ENCODE measurements at places on chromosomes 1 and 21.

- peak; percentile 11 for DNase-seq
Measured at GRCh38 chr1:12666141-12666735, 22.4 kb downstream of the AADACL4 start.

GRCh38 chr1:165842023-165842670, 14.7 kb downstream of the UCK2 start:
- no peak for DNase-seq

DNA sequence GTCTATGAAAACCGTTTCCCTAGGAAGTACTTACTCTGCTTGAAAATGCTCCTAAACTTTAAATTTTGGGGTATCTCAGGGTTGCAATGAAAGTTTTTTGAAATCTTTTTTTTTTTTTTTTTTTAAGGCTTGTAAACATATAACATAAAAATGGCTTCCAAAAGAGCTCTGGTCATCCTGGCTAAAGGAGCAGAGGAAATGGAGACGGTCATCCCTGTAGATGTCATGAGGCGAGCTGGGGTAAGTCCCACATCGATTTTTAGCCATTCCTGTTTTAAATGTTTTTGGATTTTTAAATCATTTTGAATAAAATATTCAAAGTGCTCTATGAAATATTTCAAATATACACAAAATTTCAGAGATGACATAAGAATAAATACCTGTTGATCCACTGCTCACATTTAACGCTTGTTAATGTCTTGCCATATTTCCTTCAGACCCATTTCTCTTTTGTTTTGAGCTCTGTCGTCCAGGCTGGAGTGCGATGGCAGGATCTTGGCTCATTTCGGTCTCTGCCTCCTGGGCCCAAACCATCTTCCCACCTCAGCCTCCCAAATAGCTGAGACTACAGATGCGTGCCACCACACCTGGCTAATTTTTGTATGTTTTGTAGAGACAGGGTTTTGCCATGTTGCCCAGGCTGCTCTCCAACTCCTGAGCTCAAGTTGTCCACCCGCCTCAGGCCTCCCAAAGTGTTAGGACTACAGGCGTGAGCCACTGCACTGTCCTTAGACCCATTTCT, 1.3 kb downstream of the PARK7 start:
- DNase-seq, result no peak

DNA sequence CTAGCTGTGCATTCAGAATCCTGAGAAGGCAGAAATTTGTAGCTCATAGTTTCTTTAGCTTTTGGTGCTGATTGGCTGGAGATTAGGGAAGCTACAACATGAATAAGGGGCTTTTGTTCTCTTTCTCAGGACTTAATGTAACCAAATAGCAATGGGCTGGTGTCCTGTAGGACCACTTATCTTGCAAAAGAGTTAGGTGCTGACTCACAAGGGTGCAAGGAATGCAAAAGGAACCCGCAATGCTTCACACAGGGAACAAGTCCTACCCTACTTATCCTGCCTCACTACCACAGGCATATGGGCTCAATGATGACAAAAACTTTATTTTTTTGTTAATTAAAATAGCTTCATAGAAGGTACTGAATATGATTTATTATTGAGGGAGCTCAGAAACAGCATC, 541.5 kb downstream of the AMY1C start:
- DNase-seq, result no peak

GRCh38 chr1:16093611-16094010, 20.2 kb upstream of the FAM131C start:
- no peak for DNase-seq

- DNase-seq, result no peak
Measured at GRCh38 chr1:203649551-203649998, 22.9 kb downstream of the ATP2B4 start.

DNA sequence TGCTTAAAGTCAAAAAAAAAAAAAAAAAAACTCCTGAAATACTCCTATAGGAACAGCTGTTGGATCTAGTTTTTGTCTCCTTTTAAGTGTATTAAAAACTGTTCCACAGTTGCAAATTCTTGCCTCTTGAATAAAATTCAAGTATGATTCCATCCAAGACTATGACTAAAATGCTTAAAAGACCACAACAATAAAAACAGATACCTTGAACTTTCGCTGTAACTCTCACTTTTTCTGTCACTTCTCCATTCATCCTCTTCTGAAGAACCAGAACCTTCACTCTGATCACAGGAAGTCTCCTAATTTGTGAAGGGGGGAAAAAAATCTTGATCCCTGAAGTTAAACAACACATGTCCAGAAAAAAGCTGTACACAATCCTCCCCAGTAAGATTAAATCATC, 55.0 kb upstream of the PSMG1 start:
- DNase-seq, result peak; percentile 8

GRCh38 chr1:151711044-151711800, 5.4 kb downstream of the CELF3 start:
- DNase-seq, result no peak

DNA sequence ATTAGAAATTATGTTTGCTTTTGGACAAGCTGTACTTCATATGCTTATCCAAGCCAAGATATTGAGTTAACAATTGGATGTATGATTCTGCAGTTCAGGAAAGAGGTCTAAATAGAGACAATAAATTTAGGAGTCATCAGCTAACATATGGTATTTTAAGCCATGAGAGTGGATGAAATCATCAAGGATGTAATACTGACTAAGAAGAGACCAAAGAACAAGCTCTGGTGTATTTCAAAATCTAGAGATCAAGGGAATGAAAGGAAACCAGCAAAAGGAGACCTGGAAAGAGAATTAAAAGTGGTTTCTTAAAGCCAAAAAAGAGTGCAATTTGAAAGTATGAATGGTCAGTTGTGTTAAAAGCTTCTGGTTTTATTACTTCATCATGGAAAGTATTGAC, 183.6 kb upstream of the BEND5 start:
- no peak for DNase-seq

DNA sequence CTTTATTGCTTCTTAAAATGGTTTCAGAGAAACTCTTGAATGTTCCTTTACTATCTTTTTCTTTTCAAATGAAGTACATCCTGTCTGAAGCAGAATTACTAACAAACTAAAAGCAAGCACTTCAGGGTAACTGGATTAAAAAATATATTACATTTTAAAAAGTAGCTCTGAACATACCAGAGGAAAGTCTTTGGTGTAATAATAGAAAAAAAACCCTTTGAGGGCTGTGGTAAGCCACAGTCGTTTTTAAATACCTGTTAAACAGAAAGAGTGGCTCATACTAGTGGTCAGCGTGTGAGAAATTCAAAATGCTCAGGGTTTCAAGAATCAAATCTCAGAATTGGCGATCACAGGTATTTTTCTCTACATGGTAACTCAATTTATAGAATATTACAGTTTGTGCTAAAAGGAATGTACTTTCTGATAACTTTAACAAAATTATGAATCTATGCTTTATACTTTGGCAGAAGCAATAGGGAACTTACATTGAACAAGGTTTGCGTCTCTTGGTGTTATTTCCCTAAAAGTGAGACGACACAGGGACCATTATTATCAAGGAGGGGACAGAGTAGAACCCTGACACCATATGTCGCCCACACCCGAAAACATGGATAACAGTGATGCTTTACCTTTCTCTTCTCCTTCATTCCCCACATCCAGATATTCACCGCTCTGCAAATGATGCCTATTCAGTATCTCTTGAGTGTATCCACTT, 97.0 kb upstream of the DPH5 start:
- no peak for DNase-seq

DNA sequence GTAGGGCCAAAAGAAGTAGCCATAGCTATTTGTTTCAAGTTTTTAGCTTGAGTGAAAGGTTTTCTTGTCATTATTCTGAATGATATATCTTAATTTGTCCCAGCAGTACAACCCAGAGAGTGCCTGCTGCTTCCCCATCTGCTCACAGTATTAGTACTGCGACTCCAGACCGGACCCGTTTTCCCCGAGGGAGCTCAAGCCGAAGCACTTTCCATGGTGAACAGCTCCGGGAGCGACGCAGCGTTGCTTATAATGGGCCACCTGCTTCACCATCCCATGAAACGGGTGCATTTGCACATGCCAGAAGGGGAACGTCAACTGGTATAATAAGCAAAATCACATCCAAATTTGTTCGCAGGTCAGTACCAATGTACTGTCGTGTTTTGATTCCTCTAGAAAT, 37.2 kb upstream of the C1orf115 start:
- no peak for DNase-seq

- peak; percentile 60 for DNase-seq
Measured at GRCh38 chr1:208100906-208101305, 143.3 kb downstream of the PLXNA2 start.

- no peak for DNase-seq
Measured at GRCh38 chr1:45586769-45587168, 2.9 kb downstream of the NASP start.

DNA sequence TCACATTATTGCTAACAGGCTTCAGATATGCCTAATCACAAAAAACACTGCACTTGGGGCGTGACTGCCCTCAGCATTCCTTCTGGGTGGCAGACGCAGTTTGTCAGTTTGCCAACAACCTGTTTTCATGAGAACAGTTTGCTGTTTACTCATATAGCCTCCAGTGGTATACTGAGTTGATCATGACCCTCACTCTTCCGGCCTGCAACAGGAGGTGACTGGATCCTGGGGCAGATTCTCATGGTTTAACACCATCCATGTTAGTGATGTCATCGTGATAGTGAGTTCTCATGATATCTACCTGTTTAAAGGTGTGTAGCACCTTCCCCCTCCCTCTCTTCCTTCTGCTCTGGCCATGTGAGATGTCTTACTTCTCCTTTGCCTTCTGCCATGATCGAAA, 555.2 kb downstream of the PLPP3 start:
- DNase-seq, result no peak

- DNase-seq, result peak; percentile 81
Measured at GRCh38 chr1:228781161-228781808, 46.0 kb downstream of the RHOU start.

DNA sequence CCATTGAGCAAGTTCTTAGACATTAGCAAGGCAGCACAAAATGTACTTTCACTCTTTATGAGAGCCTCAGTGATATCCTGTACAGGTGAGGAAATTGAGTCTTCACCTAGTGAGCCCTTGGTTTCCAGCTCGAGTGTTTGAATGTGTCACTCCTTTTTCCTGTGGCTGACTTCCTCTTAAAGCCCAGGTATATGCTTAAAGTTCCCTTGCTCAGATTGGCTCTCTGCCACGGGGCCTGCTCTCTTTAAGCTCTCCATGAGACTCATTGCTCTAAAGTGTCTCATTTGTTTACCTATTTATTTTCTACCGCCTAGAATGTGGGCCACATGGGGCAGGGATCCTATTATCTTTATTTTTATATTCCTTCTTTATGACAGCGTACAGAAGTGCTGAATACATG, 324.9 kb downstream of the SIPA1L2 start:
- no peak for DNase-seq

- DNase-seq, result peak; percentile 44
Measured at GRCh38 chr1:145961425-145962156, 2.8 kb downstream of the ANKRD34A start.

- peak; percentile 66 for DNase-seq
Measured at GRCh38 chr1:156480411-156481192, 20.0 kb downstream of the MEF2D start.

GRCh38 chr1:77986810-77987209, 7.9 kb upstream of the FUBP1 start:
- no peak for DNase-seq

DNA sequence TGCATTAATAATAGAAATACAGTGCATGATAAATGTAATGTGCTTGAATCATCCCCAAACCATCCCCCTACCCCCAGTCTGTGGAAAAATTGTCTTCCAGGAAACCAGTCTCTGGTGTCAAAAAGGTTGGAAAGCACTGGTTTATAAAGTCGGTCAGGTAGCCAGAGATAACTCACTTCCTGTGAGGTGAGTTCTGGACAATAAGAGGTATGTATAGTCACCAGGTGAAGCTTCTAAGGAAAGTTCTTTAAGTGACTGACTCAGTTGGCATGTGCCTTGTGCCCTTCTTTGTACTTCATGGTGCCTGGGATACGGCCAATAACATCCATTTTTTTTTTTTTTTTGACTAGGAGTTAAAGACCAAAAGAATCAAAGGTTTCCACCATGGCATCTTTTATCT, 103.7 kb downstream of the GPATCH2 start:
- no peak for DNase-seq

DNA sequence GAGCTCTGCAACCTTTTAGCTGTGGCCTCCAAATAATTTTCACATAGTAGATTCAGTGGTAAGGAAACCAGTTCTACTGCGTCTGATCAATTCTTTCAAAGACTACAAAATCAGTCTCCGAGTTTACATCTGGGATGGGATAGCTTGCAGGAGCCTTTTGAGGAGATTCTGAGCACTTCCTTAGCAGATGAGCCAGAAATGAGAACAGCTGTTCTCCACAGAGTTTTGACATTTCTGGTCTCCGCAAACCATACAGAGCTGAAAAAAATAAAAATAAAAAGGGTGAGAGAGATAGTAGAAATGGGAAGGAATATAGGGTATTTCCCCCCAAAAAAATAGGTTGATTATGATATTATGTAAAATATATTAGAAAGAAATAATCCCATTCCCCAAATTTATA, 119.3 kb downstream of the LYPLAL1 start:
- DNase-seq, result no peak

DNA sequence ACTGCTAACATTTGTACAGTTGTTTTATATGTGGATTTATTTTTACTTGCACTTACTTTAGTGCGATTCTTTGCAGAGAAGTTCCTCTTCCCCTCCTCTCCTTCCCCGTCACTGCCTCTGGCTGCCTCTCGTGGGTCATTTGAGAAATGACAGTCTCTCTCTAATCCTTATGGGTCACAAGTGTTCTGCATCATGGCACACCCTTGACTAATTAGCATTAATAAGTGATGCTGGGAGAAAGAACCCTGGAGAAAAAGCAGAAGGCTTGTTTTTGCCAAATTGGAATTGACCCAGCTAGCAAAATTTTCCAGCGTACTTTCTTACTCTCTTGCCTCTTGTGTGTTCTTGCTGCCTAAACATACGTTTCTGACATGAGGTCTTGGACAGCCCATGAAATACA, 301.2 kb downstream of the DUSP10 start:
- peak; percentile 35 for DNase-seq

DNA sequence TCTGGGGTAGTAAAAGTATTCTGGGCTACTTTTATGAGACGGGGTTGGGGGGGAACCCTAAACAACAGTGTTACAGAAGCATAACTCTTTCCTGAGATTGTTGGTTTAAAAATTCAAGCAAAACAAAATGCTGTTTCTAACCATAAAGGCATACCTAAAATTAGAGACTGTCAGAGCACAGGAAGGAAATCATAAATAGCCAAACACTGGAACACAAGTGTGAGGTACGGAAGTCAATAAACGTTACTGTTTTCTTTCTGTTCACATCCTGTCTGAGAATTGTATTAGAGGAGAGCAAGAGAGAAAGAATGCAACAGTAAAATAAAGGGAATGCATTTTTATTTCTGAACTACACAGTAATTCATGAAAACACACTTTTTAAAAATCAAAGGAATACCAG, 42.8 kb upstream of the IL12RB2 start:
- DNase-seq, result no peak
